ENCODE measurements at places on chromosomes 4 and X.

GRCh38 chr4:184280591-184281071 is 63.0 kb upstream of the ENPP6 start:
- DNase-seq = no peak

DNA sequence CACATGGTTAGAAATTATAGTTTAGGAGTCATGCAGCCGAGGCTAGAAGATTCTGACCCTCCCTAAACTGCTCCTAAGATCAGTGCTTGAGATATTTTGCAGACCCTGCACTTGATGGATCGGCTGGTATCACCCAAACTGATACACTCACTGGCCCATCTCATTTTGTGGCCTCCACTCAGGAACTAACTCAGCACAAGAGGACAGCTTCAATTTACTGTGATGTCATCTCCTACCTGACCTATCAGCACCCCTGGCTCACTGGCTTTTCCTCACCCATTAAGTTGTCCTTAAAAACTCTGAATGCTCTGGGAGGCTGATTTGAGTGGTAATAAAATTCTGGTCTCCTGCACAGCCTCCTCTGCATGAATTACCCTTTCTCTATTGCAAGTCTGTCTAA is 450.9 kb downstream of the PCDH10 start:
- no peak for DNase-seq

DNA sequence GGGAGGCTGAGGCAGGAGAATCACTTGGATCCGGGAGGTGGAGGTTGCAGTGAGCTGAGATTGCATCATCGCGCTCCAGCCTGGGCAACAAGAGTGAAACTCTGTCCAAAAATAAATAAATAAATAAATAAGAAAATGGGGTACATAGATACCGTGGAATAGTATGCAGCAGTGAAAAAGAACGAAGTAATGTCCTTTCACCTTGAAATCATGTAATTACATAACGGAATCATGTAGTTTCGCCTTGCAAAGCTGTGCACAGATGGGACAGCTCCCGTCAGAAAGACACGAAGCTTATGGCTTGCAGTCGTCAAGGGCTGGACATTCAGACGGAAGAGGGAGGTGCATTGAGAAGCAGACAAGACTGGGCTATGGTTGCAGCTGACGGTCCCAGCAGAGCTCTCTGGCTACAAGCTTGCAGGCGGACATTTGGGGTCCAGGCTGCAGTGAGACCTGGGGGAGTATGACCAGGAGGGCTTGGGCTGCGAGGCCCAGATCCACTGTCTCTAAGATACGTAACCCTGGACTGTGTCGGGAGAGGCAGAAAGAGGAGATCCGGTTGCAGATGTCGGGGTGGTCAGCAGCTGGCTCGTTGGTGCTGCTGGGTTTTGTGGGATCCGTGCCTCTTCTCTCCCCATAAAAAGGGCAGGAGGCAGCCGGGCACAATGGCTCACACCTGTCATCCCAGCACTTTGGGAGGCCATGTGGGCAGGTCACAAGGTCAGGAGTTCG is 6.2 kb upstream of the P2RY8 start:
- DNase-seq = no peak

DNA sequence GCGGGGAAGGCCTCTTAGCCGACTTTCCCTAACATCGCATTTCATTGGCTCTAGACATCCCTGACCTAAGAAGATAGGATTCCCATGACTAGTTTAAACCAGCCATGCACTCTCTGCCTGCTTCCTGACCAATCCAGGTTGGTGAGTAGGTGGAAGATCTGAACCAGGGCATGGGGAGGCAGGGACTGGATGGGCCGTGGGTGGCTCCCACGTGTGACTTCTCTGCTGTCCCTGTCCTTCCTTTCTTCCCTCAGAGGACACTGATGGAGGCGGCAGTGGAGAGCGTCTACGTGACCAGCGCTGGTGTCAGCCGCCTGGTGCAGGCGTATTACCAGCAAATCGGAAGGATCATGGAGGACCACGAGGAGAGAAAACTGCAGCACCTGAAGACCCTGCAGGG is 90.7 kb downstream of the EVC start:
- DNase-seq = no peak

DNA sequence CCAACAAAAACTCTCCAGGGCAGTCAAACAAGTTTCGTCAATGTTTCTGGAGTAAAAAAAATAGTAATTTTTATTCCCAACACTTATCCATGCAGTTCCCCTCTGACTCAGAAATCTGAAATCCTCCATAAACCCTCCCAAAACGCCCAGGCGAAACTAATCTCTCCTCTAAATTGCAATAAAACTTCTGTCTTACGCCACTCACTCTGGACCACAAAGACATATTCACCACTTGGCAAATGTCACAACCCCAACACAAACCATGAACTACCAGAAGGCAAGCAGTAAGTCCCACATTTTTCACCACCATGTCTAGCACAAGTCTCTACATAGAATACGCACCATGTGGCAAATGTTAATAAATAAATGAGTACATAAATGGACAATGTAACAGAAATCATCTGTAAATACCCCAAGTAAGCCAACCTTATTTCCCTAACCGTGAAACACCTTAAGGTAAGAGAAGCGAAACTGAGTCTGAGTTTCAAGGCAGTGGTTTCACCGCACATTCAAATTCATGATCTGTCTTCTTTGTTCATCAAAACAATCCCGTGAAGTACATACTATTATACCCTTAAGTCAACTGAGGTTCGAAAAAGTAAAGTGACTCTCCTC is 1.6 kb downstream of the PAPSS1 start:
- peak; percentile 69 for DNase-seq

- DNase-seq = no peak
Observed at GRCh38 chr4:127355743-127356142, 277.0 kb upstream of the INTU start.

DNA sequence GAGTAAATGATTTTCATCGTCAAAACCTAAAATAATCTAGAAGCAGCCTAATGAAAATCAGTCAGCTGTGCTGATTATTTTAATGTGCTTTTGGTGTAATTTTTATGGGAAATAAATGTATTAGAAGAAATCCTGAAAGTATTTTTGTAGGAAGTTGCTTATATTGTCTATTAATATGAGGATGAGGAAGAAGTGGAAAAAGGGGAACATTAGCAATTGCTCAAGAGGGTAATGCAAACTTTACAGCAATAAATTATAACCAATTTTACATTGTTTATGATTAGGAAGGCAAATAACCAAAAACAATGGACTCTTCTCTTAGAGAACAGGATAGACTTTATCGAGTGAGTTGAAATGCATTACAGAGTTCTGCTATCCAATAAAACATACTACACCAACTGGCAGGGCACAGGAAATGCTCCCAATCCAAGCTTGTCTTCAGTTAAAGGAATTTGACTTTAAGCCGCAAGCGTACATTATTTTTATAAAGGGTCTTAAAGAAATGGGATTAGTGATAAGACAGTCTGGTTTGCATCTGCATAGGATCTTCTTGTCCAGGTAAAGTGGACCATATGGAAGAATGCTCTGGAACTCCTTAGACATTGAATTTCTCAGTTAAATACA is 374.8 kb downstream of the PDGFC start:
- no peak for DNase-seq

DNA sequence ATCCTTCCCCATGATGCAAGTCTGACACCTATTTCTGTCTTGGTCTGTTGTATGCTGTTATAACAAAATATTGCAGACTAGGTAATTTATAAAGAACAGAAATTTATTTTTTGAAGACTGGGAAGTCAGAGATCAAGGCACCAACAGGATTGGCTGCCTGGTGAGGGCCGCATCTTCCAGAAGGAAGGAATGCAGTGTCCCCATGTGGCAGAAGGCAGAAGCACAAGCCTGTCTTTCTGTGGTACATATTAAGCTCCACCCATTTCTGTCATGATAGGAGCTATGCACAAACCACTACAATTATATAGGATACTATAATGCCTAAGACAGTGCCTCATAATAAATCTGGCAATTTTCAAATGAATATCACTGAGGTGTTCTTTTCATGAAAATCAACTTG is 502.3 kb upstream of the DIAPH2 start:
- no peak for DNase-seq
